ENCODE measurements at places on chromosomes 1 and 21.
A peak's percentile ranks its signal among the peaks of the same experiment; 100 is the strongest.

GRCh38 chr1:26666855-26667254 is 29.0 kb upstream of the ARID1A start:
- peak; percentile 97 for ATAC-seq

DNA sequence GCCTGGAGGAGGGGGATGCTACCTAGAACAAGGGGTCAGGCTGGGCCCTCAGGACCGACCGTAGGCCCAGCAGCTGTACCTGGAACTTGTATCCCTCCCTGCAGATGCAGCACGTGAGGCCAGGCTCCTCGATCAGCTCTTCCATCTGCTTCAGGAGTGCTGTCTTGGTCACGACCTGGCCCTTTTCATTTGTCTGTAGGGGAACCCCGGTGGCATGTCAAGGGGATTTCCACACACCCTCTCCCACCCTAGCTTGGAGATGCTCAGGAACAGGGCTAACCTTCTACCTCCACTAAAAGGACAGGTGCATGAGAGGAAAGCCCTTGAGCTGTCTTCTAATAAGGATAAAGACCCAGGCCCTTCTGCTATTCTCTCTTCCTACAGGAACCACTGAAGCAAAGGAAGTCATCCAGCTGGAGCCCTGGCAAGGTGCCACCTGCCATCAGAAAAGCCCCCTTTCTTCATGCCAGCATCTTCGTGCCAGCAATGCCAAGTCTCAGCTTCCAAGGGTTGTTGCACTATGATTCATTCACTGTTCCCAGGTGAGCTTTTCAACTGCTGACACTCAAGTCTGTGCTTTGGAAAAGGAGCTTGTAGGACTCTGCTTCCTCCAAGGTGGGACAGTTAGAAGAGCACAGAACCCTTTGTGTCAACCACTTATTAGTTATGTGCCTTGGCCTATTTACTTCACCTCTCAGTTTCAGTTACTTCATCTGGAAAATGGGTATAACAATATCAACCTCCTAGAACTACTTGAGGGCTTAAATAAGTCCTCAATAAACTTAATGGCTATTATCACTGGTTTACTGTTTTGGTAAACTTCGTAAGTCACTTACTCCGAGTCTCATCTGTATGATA is 122.1 kb downstream of the UBR4 start:
- ATAC-seq = peak; percentile 48

GRCh38 chr1:21935393-21935804 is 1.7 kb downstream of the HSPG2 start:
- no peak for ATAC-seq

DNA sequence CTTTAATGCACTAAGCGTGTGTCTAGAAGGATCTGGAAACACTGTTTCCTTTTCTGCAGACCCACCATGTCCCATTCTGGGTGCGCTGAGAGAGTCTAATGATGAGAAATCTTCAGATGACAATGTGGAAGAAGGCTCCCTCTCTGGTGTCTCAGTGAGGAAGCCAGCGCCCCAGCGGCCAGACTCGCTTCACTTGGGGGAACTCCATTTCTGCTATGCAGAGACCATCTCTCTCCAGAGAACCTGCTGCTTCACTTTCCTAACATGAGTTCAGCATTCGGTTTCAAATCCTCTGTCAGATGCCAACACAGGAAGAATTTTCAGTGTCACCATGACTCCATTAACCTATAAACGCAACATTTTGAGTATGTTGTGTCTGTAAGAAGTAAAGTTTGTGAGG is 121.8 kb downstream of the SYF2 start:
- no peak for ATAC-seq
